ENCODE measurements at places on chromosomes 3 and 15.

DNA sequence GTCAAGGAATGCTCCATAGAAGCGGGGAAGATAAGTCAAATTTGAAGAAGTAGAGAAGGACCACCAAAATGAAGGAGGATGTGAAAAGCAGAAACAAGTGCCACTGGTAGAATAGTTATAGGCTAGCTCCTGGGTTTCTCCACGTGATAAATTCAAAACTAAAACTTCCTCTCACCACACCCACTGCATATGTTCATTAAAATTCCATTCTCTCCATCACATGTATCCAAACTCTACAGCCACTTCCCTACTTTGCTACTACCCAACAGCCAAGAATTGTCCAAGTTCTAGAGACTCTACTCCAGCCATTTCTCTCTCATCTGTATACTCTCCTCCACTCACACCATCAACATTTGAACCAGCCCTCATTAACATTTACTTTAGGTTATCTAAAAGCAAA is 60.5 kb downstream of the COL8A1 start:
- DNase-seq: no peak

DNA sequence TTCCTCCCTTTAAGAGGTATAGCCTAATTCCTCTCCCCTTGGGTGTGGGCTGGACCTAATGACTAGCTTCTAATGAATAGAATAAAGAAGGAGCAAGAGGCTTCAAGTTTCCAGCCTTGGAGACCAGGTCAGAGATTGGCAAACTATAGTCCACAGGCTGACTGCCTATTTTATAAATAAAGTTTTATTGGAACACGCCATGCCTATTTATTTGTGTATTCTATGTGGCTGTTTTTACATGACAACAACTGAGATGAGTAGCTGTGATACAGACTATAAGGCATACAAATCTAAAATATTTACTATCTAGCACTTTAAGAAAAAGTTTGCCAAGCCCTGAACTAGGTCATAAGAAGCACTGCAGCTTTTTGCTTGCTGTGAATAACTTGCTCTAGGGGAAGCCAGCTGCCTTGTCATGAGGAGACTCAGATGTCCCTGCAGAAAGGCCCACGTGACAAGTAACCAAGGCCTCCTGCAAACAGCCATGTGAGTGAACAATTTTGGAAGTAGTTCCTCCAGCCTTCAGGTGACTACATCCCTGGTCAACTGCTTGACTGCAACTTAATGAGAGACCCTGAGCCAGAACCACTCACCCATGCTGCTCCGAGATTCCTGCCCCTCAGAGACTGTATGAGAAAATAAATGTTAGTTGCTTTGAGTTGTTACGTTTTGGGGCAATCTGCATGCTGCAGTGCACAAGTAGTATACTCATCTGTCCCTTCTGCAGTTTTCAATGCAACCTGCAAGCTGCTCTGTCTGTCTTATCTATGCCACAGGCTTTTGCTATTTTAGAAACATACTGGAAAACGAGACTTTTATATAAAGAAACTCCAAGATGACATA is 21.1 kb upstream of the MAP3K13 start:
- DNase-seq: no peak

GRCh38 chr15:41693757-41694156 is 33.6 kb downstream of the MGA start:
- DNase-seq: no peak

- no peak for DNase-seq
Measured at GRCh38 chr15:70416829-70417228, 319.1 kb upstream of the TLE3 start.

DNA sequence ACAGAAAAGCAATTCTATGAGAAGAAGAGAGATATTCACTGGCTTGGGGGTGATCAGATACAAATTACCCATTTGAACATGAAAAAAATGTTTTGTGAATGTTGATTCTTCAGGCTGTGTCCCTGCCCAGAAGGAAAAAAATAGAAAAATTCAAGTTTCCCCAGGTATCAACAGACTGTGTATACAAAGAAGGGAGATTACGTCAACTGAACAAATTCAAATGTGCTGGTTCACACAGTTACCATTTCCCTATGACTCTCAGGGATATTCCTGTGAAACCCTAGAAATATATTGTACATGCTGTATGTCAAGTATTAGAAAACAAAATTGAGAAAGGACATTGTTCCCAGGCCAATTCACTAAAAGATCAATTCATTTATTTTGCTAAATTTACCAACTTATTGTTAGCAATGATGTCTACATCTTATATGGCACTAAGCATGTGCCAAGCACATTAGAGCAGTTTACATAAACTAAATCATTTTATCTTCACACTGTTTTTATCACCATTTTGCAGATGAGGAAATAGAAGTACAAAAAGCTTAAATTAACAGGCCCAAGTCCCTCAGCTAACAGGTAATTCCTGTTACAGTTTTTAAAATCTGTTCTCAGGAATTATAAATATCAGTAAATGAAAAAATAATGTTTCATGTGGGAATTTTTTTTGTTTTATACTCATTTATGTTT is 306.7 kb upstream of the ROBO2 start:
- DNase-seq: no peak

DNA sequence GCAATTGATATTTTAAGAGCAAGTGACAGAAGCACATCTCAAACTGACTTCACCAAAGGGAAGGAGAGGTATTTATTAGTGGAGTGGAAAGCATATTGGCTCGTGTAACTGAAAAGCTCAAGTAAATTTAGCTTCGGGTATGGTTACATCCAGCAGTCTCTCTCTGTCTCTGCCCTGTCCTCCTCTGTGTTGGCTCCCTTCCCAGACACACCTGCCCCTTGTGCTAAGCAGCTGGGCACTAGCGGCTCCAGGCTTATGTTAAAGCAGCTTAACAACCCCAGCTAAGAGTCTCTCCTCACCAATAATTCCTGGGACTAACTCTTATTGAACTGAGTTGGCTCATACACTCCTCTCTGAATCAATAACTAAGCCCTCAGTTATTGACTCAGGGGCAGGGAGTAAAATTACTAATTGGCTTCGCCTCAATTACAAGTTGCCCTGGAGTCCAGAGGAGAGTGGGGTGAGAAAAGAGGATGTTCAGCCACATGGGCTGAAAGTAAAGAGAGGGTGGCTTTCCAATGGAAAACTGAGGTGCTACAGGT is 12.8 kb upstream of the SH3BP5 start:
- DNase-seq: no peak

DNA sequence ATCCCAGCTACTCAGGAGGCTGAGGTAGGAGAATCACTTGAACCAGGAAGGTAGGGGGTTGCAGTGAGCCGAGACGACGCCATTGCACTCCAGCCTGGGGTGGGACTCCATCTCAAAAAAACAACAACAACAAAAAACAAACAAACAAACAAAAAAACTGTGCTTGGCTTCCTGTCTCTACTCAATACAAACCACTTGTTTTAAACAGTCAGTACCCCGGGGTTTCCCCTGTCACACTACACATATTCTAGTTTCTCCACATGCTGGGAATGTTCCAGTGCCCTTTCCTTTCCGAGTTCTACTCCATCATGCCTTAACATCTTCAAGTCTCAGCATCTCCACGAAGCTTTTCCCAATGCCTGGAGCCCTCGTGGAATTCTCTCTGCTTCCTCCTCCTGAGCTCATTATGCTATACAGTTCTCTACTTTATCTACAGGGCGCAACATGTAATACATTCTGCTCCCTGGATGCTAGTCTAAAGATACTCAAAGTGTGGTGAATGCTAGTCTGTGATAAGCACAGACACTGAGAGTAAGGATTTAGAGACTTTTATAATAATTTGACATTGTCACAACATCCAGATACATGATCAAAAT is 7.8 kb downstream of the EMC3 start:
- no peak for DNase-seq

DNA sequence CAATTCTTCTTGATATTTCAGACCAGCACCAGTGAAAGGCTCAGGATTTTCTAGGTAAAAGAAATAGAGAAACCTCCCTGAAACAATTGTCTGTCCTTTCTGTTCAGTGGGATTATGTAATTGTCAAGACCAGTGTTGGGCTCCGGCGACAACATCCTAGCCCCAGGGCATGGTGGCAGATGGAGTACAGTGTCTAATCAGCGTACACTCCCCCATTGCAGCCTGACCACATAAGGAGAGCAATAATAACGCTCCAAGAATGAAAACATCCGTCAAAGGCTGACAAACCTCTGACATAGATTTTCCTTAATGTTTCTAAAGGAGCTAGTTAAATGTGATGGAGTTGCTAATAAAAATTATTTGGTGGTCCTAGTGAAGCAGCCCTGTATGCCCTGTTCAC is 144.6 kb downstream of the EBLN2 start:
- DNase-seq: no peak

GRCh38 chr15:48710952-48711495 is 65.5 kb upstream of the FBN1 start:
- DNase-seq: no peak

DNA sequence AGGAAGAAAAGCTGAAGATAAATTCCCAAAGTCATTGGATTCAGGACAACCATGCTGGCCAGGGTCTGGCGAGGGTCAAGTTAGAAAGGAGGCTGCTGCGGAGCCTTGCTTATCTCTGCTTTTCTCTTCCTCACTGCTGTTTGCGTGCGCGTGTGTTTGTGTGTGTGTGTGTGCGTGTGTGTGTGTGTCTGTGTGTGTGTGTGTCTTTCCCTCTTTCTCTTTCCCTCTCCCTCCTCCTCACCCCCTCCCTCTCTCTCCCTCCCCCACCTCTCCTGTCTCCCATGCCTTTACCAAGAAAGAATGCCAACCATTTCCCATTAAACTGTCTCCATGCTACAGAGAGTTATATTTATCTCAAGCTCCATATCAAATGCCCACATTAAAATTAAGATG is at the start of gene COLQ:
Gene COLQ, minus strand, starts transcription at position 134 of the 393 bp plus-strand sequence. Its CDS starts 81 bp downstream, at position 53.
- no peak for DNase-seq

- no peak for DNase-seq
Measured at GRCh38 chr3:117479095-117479494, 769.5 kb downstream of the TUSC7 start.

DNA sequence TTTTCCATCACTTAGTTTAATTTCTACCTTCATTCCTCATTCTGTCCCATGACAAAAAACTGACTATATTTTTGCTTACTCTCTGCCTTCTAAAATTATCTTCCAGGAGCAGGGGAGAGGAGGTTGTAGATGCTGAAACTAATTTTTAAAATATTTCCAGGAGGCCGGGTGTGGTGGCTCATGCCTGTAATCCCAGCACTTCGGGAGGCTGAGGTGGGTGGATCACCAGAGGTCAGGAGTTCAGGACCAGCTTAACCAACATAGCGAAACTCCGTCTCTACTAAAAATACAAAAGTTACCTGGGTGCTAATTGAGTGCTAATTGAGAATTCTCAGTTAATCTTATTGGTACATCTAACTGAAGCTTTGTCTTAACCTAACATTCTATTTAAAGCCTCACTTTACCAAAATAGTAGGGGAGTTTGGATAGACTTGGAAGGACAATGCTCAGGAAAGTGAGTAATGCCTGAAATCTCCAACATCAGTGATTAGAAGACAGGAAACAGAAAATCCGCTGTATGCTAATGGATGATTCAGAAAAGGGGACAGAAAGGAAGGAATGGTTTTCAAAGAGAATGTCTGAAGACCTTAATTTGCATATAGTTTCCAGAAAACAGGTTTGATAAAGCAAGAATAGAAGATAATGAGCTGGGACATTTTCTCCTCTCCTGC is 336.1 kb downstream of the GBE1 start:
- no peak for DNase-seq

Data from SW480 (cell line).